Bladder microvascular endothelial cell (primary cell): ENCODE measurements at places on chromosomes 7 and 10. TPM values are rescaled to one million over a fixed set of nuclear protein-coding genes. Genes with fewer than 3 reads are reported as not detected.

Gene SPDYE2B
- not detected in 2 replicates for total RNA-seq

Gene WEE2
- total RNA-seq, result not detected in 2 replicates

Gene IFRD1
- 25.7 and 52.5 TPM in 2 replicates for total RNA-seq

Gene CCDC186
- 11.0 and 26.1 TPM in 2 replicates for total RNA-seq

Gene OR6V1
- not detected in 2 replicates for total RNA-seq

Gene OR2A7
- not detected in 2 replicates for total RNA-seq

Gene ORAI2
- total RNA-seq, result 42.1 and 143 TPM in 2 replicates

Gene COL13A1
- total RNA-seq, result 3.1 and 9.0 TPM in 2 replicates

Gene ETV1
- 2.6 and 4.5 TPM in 2 replicates for total RNA-seq

Gene NACAD
- 0.32 and 2.0 TPM in 2 replicates for total RNA-seq

Gene CTAGE4
- not detected in 2 replicates for total RNA-seq

Gene NPSR1
- not detected in 2 replicates for total RNA-seq

Gene SSC4D
- under 0.01 and 0.44 TPM in 2 replicates for total RNA-seq

Gene CADPS2
- total RNA-seq, result 43.5 and 62.1 TPM in 2 replicates

Gene GPR141
- total RNA-seq, result 0.88 TPM in 1 of 2 replicates, not detected in the other

Gene DUS4L
- total RNA-seq, result 3.4 and 7.0 TPM in 2 replicates

Gene SFTPD
- not detected in 2 replicates for total RNA-seq

Gene ALDH18A1
- total RNA-seq, result 48.4 and 99.2 TPM in 2 replicates

Gene HOXA5
- total RNA-seq, result 7.4 and 8.3 TPM in 2 replicates

Gene UNC5B
- 5.3 and 24.8 TPM in 2 replicates for total RNA-seq

Gene FGL2
- 0.16 and 0.38 TPM in 2 replicates for total RNA-seq

Gene FBXO24
- 0.25 TPM in 1 of 2 replicates, not detected in the other for total RNA-seq

Gene ANXA8
- not detected in 2 replicates for total RNA-seq

Gene TRAPPC14
- 3.9 and 7.7 TPM in 2 replicates for total RNA-seq

Gene LRRC17
- total RNA-seq, result 1.1 and 4.1 TPM in 2 replicates

Gene ADAM8
- 0.65 and 1.6 TPM in 2 replicates for total RNA-seq

Gene PDLIM1
- total RNA-seq, result 36.1 and 74.6 TPM in 2 replicates

Gene PPP1R3C
- 0.49 and 0.57 TPM in 2 replicates for total RNA-seq

Gene CALD1
- 135 and 315 TPM in 2 replicates for total RNA-seq

Gene VIM
- total RNA-seq, result 3,002 and 4,929 TPM in 2 replicates

Gene PRLHR
- not detected in 2 replicates for total RNA-seq

Gene ACBD7
- total RNA-seq, result 2.4 and 3.1 TPM in 2 replicates

Gene PSD
- total RNA-seq, result under 0.01 and 0.44 TPM in 2 replicates

Gene PLEKHS1
- not detected in 2 replicates for total RNA-seq
